ENCODE measurements at places on chromosomes 12 and 14. TPM values are rescaled to one million over a fixed set of nuclear protein-coding genes. Genes with fewer than 3 reads are reported as not detected.

RHEBL1 gene
- 1.6 TPM for polyA plus RNA-seq

MANSC4 gene
- 0.32 TPM for polyA plus RNA-seq

CISTR gene
- polyA plus RNA-seq: not detected

CFAP54 gene
- polyA plus RNA-seq: 0.18 TPM

DNA sequence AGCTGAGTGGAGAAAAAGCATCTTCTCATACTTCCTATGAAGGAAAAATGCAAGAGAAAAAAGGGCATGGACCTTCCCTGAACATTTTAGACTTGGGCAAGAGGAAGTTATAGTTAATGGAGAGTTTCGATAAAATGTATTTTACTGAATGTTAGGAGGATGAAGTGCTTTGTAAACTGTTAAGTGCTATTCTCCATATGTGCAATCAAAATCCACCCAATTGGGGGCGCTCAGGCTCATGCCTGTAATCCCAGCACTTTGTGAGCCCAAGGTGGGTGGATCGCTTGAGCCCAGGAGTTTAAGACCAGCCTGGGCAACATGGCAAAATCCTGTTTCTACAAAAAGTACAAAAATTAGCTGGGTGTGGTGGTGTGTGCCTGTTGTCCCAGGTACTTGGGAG lies 1.9 kb upstream of the CNPY2 start:
- DNase-seq: no peak

- DNase-seq: no peak
Measured at GRCh38 chr14:72336311-72336980, 404.2 kb downstream of the RGS6 start.

- DNase-seq: no peak
Measured at GRCh38 chr14:77314043-77314442, 6.6 kb downstream of the POMT2 start.

DNA sequence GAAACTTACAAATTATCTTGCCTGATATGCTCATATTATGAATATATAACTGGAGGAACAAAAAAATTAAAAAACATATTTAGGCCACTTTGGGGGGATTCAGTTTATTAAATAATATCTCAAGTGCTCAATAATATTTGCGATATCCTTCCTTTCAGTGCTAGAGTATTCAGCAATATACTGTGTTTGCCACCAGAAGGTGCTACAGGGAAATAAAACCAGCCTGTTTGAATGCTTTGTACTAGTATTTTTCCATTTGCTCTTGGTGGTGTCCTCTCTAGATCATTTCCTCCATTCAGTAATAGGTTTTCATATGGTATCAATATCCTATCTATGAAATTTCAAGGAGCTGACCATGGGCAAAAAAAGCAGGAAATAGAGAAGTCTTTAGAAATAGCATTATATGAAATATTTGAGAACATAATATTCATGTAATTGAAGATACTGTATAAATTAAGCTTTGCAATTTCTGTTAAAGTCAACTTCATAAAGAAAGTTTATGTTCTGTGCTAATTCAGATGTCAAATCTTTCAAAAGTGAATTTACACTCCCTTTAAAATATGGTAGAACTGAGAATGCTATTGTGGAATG lies 106.2 kb upstream of the NAV3 start:
- DNase-seq: no peak

DNA sequence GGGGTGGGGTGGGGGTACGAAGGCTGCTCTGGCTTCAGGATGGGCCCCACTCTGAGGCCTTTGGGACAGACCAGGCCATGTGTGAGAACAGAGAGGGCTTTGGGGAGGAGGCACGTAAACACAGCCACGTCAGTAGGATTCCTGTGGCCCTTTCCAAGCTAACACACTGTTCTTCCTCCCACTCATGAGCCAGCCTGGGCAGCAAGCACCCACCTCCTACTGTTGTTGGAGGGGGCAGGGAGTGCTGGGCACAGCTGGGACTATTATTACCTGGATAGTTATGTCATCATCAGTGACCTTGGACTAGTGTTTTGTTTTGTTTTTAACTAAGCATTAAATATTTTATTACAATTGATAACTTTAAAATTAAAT lies 5.3 kb downstream of the CHGA start:
- no peak for DNase-seq

DNA sequence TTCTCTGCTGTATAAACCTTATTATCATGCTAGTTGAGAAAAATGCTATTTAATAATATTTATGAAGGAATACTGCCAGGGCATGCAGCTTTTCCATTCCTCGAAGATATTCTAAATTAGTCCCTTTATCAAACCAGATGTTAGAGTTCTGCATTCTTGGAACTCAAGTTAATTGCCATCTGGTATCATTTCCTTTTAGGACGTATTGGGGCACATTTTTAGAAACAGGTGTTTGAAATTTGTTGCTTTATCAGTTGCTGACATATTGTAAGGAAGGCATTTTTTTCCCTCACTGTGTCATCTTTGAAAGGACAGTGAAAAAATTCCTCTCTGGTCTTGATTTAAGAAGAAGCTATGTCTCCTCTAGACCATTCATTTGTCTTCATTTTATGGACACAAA lies 471.2 kb upstream of the PRICKLE1 start:
- no peak for DNase-seq

DNA sequence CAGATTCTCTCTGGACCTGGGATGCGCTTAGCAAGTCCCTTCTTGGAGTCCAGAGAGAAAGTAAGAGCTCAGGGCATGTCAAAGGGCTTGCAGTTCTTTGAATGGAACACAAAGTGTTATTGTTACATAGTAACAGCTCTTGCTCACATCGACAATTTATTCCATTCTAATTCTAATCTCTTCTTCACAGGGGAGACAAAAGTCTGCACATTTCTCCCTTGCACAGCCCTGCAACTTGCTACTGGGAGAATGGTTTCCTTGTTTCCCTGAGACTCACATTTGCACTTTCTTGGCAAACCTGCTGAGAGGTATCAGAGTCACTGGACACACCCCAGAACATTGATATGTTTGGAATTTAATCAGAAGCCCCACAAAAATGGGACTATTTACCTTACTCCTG lies 209.9 kb upstream of the IGF1 start:
- no peak for DNase-seq

Measured in forelimb muscle (tissue), 1 donor.